ENCODE measurements at places on chromosomes 4 and X.

DNA sequence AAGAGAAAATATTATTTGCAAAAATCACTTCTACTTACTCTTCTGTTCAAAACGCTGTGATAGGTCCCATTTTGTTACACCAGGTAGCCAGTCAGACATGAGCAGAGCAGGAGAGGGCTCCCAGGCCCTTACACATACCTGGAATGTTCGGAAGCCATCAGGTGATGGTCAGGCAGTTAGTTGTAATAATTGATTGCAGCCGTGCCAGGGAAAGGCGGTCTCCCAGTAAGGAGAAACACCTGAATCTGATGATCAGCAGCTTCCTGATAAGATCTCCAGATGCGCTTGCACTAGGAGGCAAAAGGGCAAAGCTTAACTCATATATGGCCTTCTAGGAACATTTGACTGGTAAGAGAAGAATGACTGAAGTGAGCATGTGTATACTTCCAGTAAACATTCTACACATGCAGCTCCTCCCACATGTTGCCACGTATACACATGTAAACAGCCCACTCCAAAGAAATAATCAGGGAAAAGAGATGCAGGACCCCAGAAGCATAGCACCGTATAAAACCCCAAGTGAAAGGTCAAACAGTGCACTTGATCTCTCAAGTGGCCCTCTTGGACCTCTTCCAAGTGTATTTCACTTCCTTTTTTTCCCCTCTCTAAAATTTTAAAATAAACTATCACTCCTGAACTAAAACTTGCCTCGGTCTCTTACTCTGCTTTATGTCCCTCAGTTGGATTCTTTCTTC is 1338.0 kb downstream of the FSTL5 start:
- no peak for DNase-seq

GRCh38 chr4:154406018-154406795 is 85.4 kb downstream of the DCHS2 start:
- DNase-seq: no peak

DNA sequence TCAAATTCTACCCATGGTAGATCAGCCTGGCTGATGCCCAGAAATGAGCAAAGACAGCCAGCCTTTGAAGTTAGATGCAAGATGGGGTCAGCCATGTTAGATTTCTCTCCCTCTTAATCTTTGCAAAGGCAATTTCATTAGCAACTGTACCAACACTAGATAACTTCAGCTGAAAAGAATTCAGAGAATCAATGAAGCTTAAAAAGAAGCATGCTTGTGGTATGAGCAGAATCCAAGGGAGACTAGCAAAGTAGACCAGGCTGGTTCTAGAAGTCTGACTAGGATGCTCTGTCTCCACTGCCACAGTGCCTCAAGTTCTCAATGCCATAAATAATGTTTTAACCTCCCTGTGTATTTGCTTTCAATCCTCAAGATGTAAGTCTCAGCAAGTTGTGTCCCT is 247.3 kb downstream of the SLC7A11 start:
- DNase-seq: no peak

GRCh38 chrX:119071381-119071780 is 1.4 kb upstream of the CT47C1 start:
- no peak for DNase-seq

- no peak for DNase-seq
Observed at GRCh38 chr4:165207016-165207430, 338 bp upstream of the KLHL2 start.

GRCh38 chrX:149010013-149010852 is 494.9 kb downstream of the IDS start:
- DNase-seq: no peak

DNA sequence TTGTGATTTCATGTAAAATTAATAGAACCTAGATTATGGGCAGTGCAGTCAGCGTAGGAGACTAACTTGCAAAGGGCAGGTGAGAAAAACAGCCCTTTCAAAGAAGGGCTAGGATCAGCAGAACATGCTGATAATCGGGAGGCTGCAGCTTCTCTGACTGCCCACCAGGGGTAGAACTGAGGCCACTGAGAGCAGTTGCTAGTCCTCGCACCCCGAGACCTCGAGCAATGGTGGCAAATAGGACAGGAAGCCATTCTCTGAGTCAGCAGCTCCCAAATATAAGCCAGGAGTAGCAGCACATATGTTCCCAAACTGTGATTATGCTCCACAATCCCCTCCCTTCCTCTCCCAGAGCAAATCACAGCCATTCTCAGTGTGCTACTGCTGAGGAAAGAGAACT is 186.5 kb downstream of the MSL3 start:
- peak; percentile 38 for DNase-seq

- DNase-seq: no peak
Observed at GRCh38 chrX:31715675-31716074, 643.8 kb upstream of the FTHL17 start.

DNA sequence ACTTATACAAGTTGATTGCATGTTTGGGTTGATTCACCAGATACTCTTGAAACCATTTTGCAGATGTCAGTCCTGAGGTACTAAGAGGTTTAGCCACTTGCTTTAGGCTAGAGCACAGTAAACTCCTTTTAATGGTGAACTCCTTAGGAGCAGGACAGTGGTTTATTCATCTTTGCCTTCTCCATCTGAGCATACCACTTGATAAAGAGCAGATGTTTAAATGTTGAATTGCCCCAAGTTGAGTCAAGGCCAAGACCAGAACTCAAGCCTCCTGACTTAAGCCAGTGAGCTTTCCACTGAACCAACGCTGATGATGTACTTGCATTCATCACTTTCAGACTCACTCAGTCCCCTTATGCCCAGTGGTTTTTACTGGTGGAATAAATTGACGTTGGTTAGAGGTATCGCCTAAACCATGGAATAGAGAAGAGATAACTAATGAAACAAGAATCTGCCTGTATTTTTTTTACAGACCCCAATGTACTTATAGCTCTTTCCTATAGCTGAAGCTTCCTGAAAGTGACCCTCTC is 7.5 kb downstream of the DAPP1 start:
- DNase-seq: no peak

Data from endothelial cell (in vitro differentiated cells).